ENCODE measurements at places on chromosomes 4 and X.

- no peak for DNase-seq
Observed at GRCh38 chr4:140250989-140251552, 97.1 kb upstream of the MAML3 start.

GRCh38 chr4:158176108-158176507, 3.3 kb upstream of the GASK1B start:
- no peak for DNase-seq

DNA sequence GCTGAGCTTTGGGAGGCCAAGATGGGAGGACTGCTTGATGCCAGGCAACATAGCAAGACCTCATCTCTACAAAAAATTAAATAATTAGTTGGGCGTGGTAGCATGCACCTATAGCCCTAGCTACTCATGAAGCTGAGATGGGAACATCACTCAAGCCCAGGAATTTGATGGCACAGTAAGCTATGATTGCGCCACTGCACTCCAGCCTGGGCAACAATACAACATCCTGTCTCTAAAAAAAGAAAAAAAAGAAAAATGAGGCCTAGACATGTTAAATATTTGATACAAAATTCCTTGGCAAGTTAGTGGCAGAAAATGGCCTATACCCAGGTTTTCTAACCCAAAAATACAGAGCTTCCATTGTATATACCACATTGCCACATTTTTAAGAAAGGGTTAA, 88.1 kb upstream of the MAB21L2 start:
- no peak for DNase-seq

DNA sequence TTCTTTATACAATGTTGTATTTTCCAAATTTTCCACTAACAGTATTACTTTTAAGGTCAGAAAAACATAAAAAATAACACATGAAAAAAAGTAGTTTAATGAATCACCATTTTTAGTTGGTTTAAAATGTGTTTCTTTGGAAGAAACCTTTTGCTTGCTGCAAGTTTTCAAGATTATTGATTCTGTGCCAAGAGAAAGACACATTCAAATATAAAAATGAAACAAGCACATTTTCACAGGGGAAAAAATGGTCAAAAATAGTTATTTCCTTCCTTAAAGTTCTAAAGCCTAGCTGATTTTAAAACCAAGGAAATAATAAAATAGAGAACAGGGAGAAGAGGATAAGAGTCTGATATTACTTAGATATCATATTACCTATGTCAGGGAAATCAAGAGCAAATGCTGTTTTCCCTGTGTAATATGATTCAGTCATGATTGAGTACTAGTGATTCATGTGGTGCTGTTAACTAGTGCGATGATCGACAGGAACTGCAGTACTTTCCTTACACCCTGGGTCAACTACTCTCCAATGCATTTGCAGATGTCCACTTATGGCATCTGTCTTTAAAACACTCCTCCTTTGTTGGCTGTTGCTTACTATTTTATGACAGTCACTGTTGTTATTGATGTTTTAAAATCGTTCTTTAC, 103.8 kb downstream of the CAMK2D start:
- DNase-seq = no peak

DNA sequence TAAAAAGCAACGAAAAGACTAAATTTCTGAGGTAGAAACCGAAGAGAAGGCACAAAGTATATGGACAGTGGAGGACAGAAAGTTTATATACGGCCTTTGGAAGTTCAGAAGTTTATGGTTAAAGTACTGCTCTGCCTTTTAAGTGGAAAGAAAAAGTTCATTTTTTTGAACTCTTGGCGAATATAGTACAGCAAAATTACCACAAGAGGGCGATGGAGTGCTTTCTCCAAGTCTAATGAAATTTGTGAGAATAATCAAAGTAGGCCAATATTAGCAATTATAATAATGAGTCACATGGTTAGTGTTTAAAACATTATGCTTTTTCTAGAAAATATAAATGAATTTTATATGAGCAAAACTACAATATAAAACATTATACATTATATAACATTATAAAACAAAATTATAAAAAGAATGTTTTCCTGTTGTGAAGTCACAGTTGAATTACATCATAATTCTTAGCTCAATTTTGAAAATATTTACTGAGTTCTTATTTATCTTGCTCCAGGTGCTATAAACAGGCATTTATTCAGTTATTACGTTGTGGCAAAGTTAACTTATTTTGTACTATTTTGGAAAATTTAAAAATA, 136.2 kb upstream of the BMPR1B start:
- DNase-seq = no peak

DNA sequence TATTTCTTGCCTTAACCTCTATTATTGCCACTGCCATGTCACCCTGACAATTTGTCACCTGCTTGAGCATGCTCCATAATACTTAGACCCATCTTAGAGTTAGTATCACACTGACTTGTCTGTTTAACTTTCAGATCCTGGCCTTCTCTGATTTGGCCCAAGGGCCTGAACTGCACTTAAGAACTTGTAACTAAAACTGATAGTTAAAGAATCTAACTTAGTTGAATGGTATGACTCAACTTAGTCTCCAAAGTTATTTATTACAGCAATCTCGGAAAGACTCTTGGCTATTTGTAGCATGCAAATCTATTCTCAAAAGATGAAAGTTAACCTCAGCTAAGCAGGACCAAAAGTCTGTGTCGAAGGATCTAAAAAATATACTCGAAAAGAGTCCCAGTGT, 72.3 kb downstream of the IGSF1 start:
- no peak for DNase-seq

DNA sequence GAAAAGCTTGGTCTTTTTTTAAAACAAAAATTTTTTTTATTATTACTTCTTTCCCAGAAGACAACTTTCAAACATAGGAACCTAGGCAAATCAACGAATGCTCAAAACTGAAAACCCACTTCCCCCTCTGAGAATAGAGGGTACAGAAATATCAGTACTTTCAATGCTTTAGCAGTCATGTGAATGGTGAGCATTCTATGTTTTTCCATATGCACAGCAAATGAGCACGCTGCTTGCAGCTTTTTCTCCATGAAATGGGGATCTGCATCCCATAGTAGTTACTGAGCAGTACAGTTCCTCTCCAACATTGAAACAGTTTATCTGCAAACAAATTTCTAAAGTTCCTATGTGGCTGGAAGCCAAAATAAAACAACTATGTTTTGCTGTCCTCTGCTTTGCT, 108.4 kb upstream of the BMP2K start:
- no peak for DNase-seq

- DNase-seq = no peak
Observed at GRCh38 chr4:38137080-38137479, 176.9 kb downstream of the PTTG2 start.

DNA sequence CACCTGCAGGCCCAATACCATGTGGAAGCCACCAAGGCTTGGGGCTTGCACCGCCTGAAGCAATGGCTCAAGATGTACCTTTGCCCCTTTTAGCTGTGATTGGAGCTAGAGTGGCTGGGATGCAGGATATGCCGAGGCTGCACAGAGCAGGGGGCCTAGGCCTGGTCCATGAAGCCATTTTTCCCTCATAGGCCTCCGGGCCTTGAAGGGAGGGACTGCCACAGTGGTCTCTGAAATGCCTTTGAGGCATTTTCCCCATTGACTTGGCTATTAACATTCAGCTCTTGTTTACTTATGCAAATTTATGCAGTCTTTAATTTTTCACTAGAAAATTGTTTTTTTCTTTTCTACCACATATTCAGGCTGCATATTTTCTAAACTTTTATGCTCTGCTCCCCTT, 203.2 kb upstream of the HHIP start:
- no peak for DNase-seq

- DNase-seq = no peak
Observed at GRCh38 chr4:126784966-126785580, 847.7 kb upstream of the INTU start.

DNA sequence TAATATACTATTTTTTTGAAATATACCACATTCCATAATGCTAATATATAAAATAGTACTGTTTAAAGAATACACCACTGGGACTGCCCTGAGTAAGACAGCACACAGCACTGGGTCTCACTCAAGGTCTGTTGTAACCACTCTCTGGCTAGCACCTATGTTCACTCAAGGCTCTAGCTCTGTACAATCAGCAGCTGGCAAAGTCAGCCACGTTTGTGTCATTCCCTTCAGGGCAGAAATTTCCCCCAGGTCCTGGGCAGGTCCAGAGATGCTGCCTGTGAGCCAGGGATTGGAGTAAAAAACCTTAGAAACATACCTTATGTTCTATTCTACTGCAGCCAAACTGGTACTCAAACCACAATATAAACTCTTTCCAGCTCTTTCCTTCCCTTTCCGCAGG, 1160.2 kb upstream of the ADGRL3 start:
- DNase-seq = no peak

GRCh38 chrX:154321594-154321993, 26.0 kb downstream of the TKTL1 start:
- DNase-seq = no peak
